Heart right ventricle (tissue), 16 donors: ENCODE measurements at places on chromosomes 12 and 14. TPM values are rescaled to one million over a fixed set of nuclear protein-coding genes. Genes with fewer than 3 reads are reported as not detected.

The MYRFL gene
- 0.37 TPM for total RNA-seq

The TMED8 gene
- total RNA-seq, result 5.7 TPM

The PZP gene
- total RNA-seq, result 1.2 TPM

The KRT2 gene
- not detected for total RNA-seq

The CCDC197 gene
- 0.40 TPM for total RNA-seq

The PLEKHG7 gene
- total RNA-seq, result not detected

The KRT6C gene
- total RNA-seq, result not detected

The IL26 gene
- total RNA-seq, result not detected

- no peak for DNase-seq
- H3K4me1 ChIP-seq, result peaks cover 11% of the 10 kb centered on the region
- no peaks in the 10 kb centered on the region for H3K27me3 ChIP-seq
- H3K27ac ChIP-seq, result no peak overlapping the region
Measured at GRCh38 chr12:69884386-69884785, 59.4 kb downstream of the MYRFL start.

GRCh38 chr14:36363704-36364103 lies 43.3 kb upstream of the MBIP start:
- DNase-seq, result no peak
- no peaks in the 10 kb centered on the region for H3K36me3 ChIP-seq
- H3K27me3 ChIP-seq, result no peaks in the 10 kb centered on the region
- H3K27ac ChIP-seq, result no peak overlapping the region
- H3K4me1 ChIP-seq, result no peaks in the 10 kb centered on the region
- no peak overlapping the region for H3K4me3 ChIP-seq

- no peak overlapping the region for H3K4me3 ChIP-seq
- no peaks in the 10 kb centered on the region for H3K27me3 ChIP-seq
- no peaks in the 10 kb centered on the region for H3K36me3 ChIP-seq
- DNase-seq, result no peak
Measured at GRCh38 chr14:25522116-25522515, 472.2 kb upstream of the STXBP6 start.

DNA sequence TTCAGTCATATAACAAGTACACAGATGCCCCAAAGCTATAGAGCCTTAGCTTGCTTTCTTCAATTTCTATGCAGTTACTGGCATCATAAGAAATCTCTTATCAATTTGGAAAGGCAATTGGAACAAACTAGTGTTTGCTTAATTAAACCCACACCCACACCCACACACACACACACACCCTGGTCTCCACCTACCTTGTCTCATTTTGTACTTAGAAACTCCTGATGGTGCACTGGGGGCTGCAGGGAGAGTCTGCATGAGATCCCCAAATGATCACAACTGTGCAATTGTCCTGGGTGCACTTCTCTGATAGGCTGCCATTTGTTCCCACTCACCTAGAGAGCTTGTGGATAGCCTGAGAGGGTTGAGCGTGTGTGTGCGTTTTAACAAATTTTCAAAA lies 40.5 kb upstream of the PTCSC3 start:
- H3K4me3 ChIP-seq, result no peak overlapping the region
- H3K4me1 ChIP-seq, result no peaks in the 10 kb centered on the region
- H3K36me3 ChIP-seq, result no peaks in the 10 kb centered on the region
- H3K27me3 ChIP-seq, result peaks cover 12% of the 10 kb centered on the region

- H3K4me3 ChIP-seq, result no peak overlapping the region
- H3K27me3 ChIP-seq, result no peaks in the 10 kb centered on the region
- no peak overlapping the region for H3K27ac ChIP-seq
- H3K4me1 ChIP-seq, result no peaks in the 10 kb centered on the region
- no peak for DNase-seq
- no peaks in the 10 kb centered on the region for H3K36me3 ChIP-seq
Measured at GRCh38 chr12:63820427-63820826, 24.1 kb upstream of the SRGAP1 start.

GRCh38 chr14:99755629-99756603 lies 37.3 kb upstream of the EML1 start:
- no peak overlapping the region for H3K4me3 ChIP-seq
- H3K4me1 ChIP-seq, result peaks cover 64% of the 10 kb centered on the region
- no peaks in the 10 kb centered on the region for H3K27me3 ChIP-seq
- H3K27ac ChIP-seq, result no peak overlapping the region
- DNase-seq, result peak; percentile 85

DNA sequence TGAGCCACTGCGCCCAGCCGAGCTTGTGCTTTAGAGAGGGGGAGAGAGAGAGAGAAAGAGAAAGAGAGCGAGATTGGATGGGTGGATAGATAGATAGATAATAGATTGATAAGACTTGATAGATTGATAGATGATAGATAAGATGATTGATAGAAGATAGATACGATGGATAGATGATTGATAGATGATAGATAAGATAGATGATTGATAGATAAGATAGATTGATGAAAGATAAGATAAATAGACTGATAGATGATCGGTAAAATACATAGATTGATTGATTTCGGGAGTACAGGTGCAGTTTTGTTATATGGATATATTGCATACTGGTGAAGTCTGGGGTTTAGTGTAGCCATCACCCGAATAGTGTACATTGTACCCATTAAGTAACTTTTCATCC lies 65.9 kb downstream of the SPRING1 start:
- DNase-seq, result no peak
- no peak overlapping the region for H3K27ac ChIP-seq
- H3K36me3 ChIP-seq, result no peaks in the 10 kb centered on the region
- no peaks in the 10 kb centered on the region for H3K27me3 ChIP-seq

GRCh38 chr12:124389725-124390441 lies 95.0 kb downstream of the RFLNA start:
- H3K4me1 ChIP-seq, result peaks cover 88% of the 10 kb centered on the region
- peaks cover 29% of the 10 kb centered on the region for H3K36me3 ChIP-seq
- H3K27me3 ChIP-seq, result no peaks in the 10 kb centered on the region
- H3K4me3 ChIP-seq, result peak overlapping the region; percentile 52

DNA sequence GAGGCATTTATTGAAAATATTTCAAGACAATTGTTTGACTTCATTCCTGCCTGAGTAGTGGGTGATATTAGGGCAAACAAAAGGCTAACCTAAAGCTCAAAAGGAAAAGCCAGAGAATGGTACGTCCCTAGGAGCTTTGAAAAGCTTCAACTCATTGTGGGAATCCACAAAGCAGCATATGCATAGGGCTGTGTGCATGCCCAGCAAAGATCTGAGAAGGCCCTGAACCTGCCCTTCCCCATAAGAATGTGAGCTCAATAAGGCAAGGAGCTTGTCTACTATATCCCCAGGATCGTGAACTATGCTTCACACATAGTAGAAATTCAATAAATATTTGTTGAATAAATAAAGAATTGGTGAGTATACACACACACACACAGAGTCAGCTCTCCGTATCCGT lies 19.1 kb upstream of the RAD52 start:
- H3K27ac ChIP-seq, result no peak overlapping the region
- no peak for DNase-seq
- H3K36me3 ChIP-seq, result no peaks in the 10 kb centered on the region
- no peak overlapping the region for H3K4me3 ChIP-seq
- H3K4me1 ChIP-seq, result no peaks in the 10 kb centered on the region

- no peak overlapping the region for H3K27ac ChIP-seq
- H3K4me1 ChIP-seq, result no peaks in the 10 kb centered on the region
- no peak for DNase-seq
- H3K4me3 ChIP-seq, result no peak overlapping the region
Measured at GRCh38 chr12:69173368-69173767, 66.0 kb upstream of the CPSF6 start.

DNA sequence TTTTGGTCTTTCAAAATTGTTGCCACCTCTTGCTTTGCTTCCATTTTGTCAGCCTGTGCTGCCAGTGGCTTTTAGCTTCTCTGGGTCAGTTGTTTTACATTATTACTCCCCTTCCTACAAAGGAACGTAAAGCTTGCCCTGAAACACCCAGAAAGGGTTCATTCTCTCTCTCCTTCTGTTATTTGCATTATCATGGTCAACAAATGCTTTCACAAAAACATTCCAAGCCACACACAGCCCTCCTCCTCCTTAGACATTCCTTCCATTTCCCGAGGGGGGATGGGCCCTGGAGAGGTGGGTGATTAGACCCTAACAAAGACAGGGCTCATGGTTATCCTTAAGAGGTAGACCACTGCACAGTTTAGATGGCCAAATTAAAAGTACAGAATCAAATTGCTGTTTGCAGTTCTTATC lies 60.4 kb upstream of the SINHCAF start:
- peaks cover 17% of the 10 kb centered on the region for H3K36me3 ChIP-seq
- no peaks in the 10 kb centered on the region for H3K27me3 ChIP-seq
- no peak for DNase-seq
- H3K4me1 ChIP-seq, result no peaks in the 10 kb centered on the region
- H3K27ac ChIP-seq, result no peak overlapping the region

DNA sequence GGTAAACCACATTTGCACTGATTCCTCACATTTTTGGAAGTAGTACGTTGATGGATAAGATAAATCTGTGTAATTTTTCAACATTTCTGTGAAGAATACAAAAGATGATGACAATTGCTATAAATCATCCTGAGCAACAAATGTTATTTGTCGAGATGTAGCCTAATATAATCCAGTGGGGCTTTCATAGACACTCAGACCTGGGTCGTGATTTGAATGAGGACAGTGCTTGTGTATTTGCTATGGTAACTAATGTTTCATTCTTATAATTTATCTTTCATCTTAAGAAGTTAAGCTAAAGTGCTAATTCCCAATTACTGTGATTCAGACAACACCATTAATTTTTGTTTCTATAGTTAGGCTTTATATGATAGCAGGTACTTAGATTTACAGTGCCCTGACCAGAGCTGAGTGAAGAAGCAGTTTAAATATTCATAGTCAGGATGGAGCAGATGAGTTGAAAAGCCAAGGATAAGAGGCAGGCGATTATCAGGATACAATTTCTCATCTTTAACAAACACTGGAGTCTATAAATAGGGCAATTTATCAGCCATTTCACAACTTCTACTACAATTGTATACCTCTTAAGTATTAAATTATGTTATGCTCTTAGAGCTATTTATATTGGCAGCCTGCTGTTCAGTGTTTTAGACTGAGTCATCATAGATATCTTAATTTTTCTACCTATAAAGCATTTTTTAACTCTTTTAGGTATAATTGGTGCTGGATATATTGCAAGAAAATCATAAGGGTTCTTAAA lies 359.9 kb downstream of the TRHDE start:
- DNase-seq, result no peak
- no peak overlapping the region for H3K4me3 ChIP-seq
- H3K4me1 ChIP-seq, result no peaks in the 10 kb centered on the region
- H3K27me3 ChIP-seq, result no peaks in the 10 kb centered on the region

- no peak overlapping the region for H3K4me3 ChIP-seq
- DNase-seq, result no peak
- no peaks in the 10 kb centered on the region for H3K27me3 ChIP-seq
- no peak overlapping the region for H3K27ac ChIP-seq
Measured at GRCh38 chr12:27367078-27367477, 34.4 kb downstream of the BMAL2 start.

DNA sequence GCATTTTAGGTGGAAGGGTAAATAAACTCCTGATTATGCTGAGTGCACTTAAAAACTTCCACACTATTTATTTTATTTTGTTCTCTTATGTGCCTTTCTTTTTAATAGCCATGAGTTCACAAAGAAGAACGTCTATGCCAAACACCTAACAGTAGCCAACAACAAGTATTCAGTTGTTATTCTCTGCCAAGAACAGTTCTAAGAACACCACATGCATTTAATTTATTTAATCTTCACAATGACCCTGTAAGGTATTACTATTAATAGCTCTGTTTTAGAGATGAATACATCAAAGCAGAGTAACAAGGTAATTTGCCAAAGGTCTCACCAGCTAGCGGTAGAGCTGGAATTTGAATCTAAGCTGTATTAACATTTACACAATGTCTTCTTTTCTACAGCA lies 240.1 kb downstream of the ALG10B start:
- H3K36me3 ChIP-seq, result no peaks in the 10 kb centered on the region
- no peak overlapping the region for H3K27ac ChIP-seq
- no peak overlapping the region for H3K4me3 ChIP-seq
- no peaks in the 10 kb centered on the region for H3K27me3 ChIP-seq
- DNase-seq, result no peak

DNA sequence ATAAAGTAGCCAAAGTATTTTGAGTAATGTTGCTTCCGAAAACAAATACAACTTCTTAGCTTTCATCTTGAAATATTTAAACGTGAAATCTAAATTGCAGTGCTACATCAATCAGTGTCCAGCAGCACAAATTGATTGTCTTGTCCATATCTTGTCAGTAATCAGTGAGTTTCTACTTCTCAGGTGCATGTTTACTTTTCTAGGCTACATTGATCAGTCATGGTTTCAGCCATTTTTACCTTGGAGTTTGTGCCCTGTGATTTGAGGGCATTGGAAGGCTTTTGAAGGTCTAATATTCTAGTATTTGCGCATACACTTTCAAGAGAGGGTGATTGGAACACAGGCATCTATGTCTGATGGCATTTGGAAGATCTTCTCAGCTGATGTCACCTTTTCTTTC lies 12.4 kb downstream of the RMST start:
- no peaks in the 10 kb centered on the region for H3K36me3 ChIP-seq
- H3K4me3 ChIP-seq, result peak overlapping the region; percentile 23
- no peak overlapping the region for H3K27ac ChIP-seq
- H3K4me1 ChIP-seq, result no peaks in the 10 kb centered on the region
- H3K27me3 ChIP-seq, result no peaks in the 10 kb centered on the region

GRCh38 chr14:24329736-24330135 lies 5.1 kb downstream of the ADCY4 start:
- peaks cover 17% of the 10 kb centered on the region for H3K4me1 ChIP-seq
- H3K27me3 ChIP-seq, result no peaks in the 10 kb centered on the region
- no peak overlapping the region for H3K4me3 ChIP-seq
- DNase-seq, result peak; percentile 50
- H3K27ac ChIP-seq, result no peak overlapping the region

DNA sequence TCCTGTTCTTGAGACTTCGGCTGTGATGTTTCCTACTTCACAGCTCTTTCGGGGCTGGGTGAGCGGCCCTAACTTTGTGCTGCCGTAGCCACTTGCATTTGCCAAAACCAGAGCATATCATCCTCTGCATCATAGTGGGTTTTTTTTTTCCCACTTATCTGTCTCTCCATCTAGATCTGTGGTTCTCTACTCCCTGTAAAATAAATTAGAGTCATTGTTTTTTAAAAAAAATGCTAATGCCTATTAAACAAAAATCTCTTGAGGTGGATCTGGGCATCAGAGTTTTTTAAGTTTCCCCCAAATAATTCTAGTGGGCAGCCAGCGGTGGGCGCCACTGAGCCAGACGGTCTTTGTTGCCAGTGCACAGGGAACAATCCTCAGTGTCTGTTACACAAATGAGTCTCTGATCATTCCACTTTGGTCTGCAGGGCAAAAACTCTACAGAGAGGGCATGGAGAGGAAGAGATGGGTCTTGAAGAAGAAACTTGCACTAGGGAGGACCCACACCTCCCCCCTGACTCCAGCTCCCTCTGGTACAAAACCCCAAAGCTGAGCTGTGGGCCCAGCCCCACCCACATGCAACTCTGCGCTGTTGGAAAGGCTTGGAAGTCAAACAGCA lies 62.4 kb upstream of the BCL2L14 start:
- H3K27me3 ChIP-seq, result no peaks in the 10 kb centered on the region
- H3K27ac ChIP-seq, result no peak overlapping the region
- DNase-seq, result no peak
- H3K4me3 ChIP-seq, result no peak overlapping the region
- no peaks in the 10 kb centered on the region for H3K4me1 ChIP-seq

GRCh38 chr12:47808574-47809365 lies 10.9 kb downstream of the HDAC7 start:
- H3K4me1 ChIP-seq, result peaks cover 99% of the 10 kb centered on the region
- peak; percentile 24 for DNase-seq
- H3K4me3 ChIP-seq, result peak overlapping the region; percentile 24
- H3K27me3 ChIP-seq, result no peaks in the 10 kb centered on the region
- peak overlapping the region; percentile 99 for H3K27ac ChIP-seq

GRCh38 chr12:64070454-64070853 lies 151.6 kb downstream of the KICS2 start:
- no peak overlapping the region for H3K4me3 ChIP-seq
- H3K4me1 ChIP-seq, result no peaks in the 10 kb centered on the region
- no peaks in the 10 kb centered on the region for H3K27me3 ChIP-seq
- peaks cover 5% of the 10 kb centered on the region for H3K36me3 ChIP-seq
